Effector CD8-positive, alpha-beta T cell (primary cell): ENCODE measurements at places on chromosomes 12 and 14.

DNA sequence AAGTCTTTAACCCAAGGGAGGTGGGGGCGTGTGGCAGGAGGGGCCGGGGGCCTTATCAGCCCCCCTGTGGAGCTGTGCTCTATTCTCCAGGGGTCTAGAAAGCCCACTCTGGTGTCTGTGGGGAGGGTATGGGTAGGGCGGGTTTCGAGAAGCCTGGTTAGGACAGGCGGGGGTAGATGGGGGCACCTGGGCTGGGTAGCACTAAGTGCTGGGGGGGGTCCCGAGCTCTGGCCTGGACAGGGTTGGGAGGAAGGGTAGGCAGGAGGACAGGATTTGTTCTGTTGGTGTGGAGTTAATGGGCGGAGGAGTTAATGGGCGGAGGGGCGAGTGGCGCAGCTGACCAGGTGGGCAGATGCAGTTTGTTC is 2.0 kb downstream of the PACS2 start:
- no peak for DNase-seq

DNA sequence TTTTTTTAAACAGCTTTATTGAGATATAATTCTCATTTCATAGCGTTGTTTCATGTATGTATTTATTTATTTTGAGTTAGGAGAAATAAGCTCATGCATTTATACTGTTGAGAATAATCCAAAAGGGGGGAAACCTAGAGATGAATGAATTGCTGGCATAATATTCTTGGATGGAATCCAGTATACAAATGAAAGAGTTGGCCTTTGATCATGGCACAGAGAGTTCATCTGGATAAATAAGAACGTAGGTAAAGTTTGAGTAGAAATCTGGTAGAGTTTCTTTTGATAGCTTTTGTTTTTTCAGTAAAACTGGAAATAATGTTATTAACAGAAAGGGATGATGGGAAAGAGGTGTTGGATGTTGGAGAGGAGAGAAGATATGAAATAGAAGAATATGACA is 166.2 kb downstream of the LRRK2 start:
- no peak for DNase-seq

- DNase-seq, result no peak
Measured at GRCh38 chr14:24928386-24928900, 121.5 kb downstream of the STXBP6 start.

DNA sequence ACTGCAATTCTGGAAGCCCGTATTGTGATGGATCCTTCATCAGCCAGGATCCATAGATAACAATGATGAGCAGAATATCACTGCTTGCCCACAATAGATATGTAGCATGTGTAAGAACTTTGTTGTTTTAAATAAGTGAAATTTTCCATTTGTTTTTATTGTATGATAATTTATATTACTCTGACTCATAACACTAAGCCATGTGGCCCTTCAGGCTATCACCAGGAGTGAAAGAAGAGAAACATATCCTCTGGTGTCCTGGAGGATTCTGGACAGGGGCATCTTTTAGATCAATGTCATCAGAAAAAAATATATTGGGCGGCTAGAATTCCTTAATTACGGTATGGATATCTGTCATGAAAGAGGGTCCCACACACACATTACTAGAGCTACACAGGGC is 167.5 kb downstream of the SLC6A15 start:
- DNase-seq, result no peak

DNA sequence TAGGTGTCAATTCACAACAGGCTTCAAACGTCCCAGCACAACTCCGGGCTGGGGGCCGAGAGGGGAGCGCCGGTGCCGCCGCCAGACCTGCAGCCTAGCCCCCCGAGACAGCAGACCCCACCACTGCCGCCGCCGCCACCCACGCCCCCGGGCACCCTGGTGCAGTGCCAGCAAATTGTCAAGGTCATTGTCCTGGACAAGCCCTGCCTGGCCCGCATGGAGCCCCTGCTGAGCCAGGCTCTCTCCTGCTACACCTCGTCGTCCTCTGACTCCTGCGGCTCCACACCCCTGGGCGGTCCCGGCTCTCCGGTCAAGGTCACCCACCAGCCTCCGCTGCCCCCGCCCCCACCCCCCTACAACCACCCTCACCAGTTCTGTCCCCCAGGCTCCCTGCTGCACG is 39.4 kb downstream of the SLC6A12 start:
- no peak for DNase-seq
